NCI-H1694 (cell line): ENCODE measurements at places on chromosomes 11 and 22.

DNA sequence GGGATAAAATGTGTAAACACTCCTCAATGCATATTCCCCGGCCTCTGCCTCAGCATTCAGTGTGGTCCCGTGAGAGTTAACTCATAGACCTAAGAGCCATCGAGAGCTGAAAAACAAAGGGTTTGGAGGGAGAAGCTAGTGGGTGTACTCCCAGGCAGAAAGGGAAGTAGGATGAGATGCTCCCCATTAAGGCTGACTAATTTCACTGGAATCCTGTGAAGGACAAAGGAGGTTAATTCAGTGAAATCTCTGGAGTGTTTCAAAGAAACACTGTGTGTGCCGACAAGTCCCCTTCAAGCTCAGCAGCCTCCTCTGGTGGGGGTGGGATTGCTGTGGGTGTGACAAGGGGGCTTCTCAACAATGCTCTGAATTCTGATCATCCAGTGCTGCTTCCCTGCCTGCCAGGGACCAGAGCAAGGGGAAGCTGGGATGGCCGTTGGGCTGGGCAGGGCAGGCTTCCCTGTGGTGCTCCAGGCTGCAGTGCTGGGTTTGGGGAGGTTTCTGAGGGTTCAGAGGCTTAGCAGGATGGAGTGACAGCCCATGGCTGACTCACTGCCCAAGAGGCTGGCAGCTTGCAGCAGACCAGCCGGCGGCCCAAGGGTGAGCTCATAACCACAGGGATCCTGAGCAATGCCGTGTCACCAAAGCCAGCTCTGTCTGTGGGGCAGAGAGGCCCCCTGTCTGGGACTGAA is 61.4 kb upstream of the BMAL1 start:
- DNase-seq, result no peak

GRCh38 chr11:92204731-92205130 is 19.9 kb upstream of the FAT3 start:
- DNase-seq, result no peak

DNA sequence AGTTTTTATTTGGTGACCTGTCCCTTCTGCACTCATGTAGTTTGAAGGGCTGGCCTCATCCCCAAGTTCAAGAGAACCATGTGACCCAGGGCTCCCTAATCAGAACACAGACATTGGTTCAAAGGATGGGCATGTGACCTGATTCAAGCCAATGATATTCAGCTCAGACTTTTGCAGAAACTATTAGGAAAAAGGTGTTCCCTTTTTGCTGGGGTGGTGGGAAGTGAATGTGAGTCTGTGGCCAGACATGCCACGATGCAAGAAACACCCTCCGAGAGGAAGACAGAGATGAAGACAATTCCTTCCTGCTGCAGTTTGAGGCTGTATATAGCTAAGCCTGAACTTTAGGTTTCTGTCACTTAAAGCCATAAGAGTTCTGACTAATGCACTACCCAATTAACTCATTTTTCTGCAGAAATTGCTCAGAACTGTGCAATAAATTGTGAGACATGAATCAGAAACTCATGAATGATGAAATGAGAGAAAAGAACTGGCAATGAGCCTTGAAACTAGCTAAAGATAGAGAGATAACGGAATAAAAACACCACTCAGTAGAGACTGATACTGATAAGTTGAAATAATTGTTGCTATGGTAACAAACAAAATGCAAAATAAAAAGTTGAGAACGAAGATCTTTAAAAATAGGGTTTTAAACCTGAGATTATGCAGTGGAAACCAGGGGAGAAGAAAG is 9.2 kb upstream of the MAPK1 start:
- no peak for DNase-seq

- peak; percentile 88 for DNase-seq
Observed at GRCh38 chr11:123103326-123103980, 41.5 kb upstream of the HSPA8 start.

- no peak for DNase-seq
Observed at GRCh38 chr11:63877658-63878241, 38.8 kb downstream of the MARK2 start.
